Activated CD8-positive, alpha-beta memory T cell treated with anti-CD3 and anti-CD28 coated beads for 36 hours (primary cell): ENCODE measurements at places on chromosomes 7 and 10. TPM values are rescaled to one million over a fixed set of nuclear protein-coding genes. Genes with fewer than 3 reads are reported as not detected.

The GNAI1 gene
- total RNA-seq: 0.57 TPM

The RET gene
- total RNA-seq: not detected

The KCND2 gene
- not detected for total RNA-seq

The CHST3 gene
- total RNA-seq: 0.21 TPM

The SUGCT gene
- 1.3 TPM for total RNA-seq

The ZNF488 gene
- 0.34 TPM for total RNA-seq

The FAM25G gene
- total RNA-seq: not detected

The OR6B1 gene
- total RNA-seq: not detected

The MRC1 gene
- total RNA-seq: 0.04 TPM

The DDC gene
- 0.71 TPM for total RNA-seq

The CLDN3 gene
- not detected for total RNA-seq

The DLX6 gene
- not detected for total RNA-seq

The BBS9 gene
- 6.1 TPM for total RNA-seq

The GPC2 gene
- 2.3 TPM for total RNA-seq

The PLA2G12B gene
- not detected for total RNA-seq

The VSTM4 gene
- 0.06 TPM for total RNA-seq

The GHRHR gene
- total RNA-seq: not detected

The PLXNA4 gene
- total RNA-seq: 0.19 TPM

The MBL2 gene
- total RNA-seq: not detected

The STEAP1B gene
- 0.23 TPM for total RNA-seq

The RNF32 gene
- 0.57 TPM for total RNA-seq

The MCM10 gene
- 90.8 TPM for total RNA-seq

The PON1 gene
- total RNA-seq: not detected

The SYT15 gene
- total RNA-seq: 0.42 TPM

The LRGUK gene
- 0.15 TPM for total RNA-seq

The MALRD1 gene
- not detected for total RNA-seq

The TNS3 gene
- 2.0 TPM for total RNA-seq

The COBL gene
- not detected for total RNA-seq

The POLR2J2 gene
- 9.7 TPM for total RNA-seq

The VSTM2A gene
- not detected for total RNA-seq

The CRPPA gene
- 1.5 TPM for total RNA-seq

The LIPM gene
- not detected for total RNA-seq

The CYP3A4 gene
- total RNA-seq: not detected

The FZD1 gene
- 0.13 TPM for total RNA-seq

The KCNH2 gene
- 0.13 TPM for total RNA-seq

The NPY4R2 gene
- total RNA-seq: not detected

The MEIG1 gene
- 0.42 TPM for total RNA-seq

The SDK1 gene
- 0.50 TPM for total RNA-seq
